Putamen (tissue), 1 donor: ENCODE measurements at places on chromosomes 13 and 19.

DNA sequence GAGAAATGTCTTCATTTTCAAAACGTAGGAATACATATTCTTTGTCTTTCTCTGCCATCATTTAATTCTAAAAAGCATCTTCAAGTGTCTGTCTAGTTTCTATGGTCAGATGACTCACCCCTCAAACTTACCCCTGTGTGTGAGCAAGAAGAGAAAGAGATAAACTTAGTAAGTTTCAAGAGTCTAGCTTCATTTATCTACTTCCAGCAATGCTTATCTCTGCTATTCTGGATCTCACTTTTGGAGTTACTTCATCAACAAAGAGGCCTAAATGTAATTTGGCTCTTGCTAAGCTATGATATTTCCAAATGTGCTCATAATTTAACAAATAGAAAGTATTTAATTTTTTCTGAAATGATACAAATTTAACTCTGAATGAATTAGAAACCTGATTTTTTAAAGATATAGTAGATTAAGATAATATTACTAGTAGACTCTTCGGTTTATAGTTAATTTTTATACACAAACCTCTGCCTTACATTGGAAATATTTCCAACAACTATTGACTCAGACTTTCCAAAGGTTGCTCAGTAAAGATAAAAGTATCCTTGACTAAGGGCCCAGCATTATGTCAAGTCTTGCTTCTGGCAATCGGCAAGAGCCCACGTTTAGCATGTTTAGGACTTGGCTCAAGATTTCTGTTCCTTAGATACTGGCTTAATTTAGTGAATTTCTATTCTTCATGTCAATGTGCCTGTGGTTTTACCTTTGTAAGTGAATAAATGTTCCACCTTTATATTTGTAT lies 1511.0 kb upstream of the SLC10A2 start:
- DNase-seq: no peak

DNA sequence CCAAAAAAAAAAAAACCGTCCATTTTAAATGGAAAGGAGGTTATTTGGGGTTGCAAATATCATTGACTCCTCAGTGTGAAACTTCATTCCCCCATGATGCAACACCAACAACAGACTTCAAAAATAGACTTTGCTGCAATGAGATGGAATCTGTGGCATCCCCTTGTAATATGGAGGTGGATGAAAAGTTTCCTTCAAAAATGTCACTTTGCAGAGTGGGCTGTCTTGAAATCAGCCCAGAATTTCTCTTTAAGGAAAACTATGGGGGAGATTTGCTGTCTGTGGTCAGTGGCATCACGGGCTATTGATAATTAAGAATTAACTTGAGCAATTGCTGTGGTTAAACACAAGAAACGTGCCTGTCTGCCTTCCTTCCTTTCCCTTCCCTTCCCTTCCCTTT lies 1.5 kb downstream of the GPR18 start:
- no peak for DNase-seq

DNA sequence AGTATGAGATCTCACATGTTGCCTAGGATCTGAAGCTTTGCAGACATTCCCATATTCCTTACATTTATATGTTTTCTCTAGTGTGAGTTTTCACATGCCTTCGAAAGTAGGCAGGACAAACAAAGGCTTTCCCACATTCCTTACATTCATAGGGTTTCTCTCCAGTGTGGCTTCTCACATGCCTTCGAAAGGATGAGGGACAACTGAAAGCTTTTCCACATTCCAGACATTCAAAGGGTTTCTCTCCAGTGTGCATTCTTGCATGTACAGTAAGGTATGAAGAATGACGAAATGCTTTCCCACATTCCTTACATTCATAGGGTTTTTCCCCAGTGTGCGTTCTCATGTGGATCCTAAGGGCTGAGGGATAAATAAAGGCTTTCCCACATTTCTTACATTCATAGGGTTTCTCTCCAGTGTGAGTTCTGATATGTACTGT lies 14.2 kb downstream of the ZNF699 start:
- DNase-seq: no peak

- no peak for DNase-seq
Measured at GRCh38 chr19:50328224-50328872, 829 bp downstream of the KCNC3 start.

DNA sequence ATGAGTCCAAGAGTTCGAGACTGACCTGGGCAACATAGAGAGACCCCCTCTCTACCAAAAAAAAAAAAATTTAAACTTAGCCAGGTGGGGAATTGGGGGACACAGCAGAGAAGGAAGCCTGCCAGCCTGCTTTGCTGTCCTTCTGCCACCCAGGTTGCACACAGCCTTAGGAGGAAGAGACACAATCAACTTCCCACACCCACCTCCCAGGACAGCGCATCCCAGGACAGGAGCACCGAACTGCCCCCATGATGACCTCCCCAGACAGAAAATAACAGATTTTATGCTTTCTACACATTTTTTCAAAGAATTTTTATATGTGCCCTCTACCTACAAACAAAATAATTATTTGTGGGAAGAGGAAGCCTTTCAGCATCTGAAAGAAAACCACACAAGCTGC lies 126.0 kb upstream of the ZNF507 start:
- no peak for DNase-seq

DNA sequence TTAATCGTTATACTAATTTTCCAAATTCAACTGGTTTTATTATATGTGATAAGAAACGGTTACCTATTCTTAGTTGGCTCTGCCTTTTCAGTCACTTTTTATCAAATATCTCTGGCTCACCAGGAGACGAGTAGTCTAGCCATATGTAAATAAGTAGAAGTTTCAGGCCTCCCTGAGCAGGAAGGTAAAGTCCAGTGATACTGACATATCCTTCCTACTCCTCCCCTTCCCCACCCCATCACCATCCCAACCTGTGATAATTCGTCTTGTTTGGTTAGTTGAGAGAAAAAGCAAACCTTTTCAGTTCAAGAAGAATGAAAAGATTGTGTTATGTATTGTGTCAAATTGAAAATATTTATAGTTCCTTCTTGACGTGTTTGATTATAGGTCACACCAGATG lies 53.9 kb downstream of the TM9SF2 start:
- no peak for DNase-seq

DNA sequence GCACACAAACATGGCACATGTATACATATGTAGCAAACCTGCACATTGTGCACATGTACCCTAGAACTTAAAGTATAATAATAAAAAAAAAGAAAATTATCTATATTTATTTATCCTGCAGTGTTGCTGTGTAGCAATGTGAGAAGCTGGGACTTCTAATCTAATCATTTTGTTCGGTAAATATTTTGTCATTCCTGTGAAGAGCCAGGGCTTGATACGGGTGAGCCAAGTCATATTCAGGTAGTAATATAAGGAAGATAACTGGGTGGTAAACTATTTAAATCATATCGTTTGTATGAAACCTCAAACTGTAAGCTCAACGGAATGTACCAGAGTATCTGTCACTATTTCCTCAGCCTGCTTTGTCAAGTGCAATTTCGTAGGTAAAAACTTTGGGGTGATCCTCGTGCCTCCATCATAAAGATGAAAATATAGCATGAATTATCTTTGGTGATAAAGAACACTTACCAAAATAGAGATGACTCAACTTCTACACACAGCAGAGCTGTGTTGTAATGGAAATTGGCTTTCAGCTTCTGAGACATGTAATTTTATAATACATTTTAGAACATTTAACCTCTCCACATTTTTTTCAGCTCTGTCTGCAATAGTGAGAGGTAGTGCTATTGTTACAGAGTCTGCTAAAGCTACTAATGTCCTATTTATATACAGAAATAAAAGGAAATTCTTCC lies 92.9 kb downstream of the PCDH9 start:
- no peak for DNase-seq

- peak; percentile 49 for DNase-seq
Measured at GRCh38 chr13:30572859-30573275, 44.9 kb upstream of the USPL1 start.

GRCh38 chr13:94987081-94987480 lies 274.7 kb upstream of the SOX21 start:
- DNase-seq: no peak

DNA sequence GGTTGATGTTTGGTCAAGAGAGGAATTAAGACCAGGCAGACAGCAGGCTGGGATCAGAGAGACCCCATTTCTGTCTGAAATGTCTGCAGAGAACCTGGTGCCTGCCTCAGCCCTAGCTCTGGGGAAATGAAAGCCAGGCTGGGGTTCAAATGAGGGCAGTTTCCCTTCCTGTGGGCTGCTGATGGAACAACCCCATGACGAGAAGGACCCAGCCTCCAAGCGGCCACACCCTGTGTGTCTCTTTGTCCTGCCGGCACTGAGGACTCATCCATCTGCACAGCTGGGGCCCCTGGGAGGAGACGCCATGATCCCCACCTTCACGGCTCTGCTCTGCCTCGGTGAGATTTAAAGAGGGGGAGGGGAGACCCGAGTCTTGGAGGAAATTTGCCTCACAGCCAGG lies at the start of gene LILRB4:
Gene LILRB4, plus strand, starts transcription at position 256 of the 400 bp plus-strand sequence. Its CDS starts 49 bp downstream, at position 305.
- peak; percentile 38 for DNase-seq

DNA sequence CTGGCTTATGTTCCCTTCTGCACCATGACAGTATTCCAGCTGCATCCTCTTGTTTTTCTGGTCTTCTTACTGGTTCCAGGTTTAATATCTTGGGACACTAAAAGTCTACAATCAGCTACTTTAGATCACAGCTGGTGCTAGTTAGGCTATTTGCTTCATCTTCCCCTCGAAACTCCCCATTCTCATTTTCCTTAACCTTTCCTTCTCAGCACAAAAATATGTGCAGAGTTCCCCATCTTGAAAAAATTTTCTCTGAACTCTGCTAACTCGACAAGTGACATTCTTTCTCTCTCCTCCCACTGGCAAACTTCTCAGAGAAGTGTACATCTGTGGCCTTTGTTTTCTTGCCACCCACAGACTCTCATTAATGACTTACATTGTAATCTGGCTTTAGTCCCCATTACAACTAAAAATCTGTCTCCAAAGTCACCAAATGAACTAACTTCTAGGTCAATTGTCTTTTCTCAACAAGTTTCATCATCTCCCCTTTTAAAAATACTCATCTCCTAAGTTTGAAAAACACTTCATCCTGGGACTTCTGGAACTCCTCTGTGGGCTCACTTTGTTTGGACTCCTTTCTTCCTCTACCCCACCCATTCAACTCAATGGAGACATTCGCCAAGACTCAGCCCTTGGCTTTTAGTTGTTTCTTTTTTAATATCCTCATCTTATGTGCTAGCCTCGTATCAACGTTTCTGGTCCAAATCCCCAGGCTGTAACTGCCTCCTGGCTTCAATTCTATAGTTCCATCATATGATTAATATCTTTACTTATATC lies 7.1 kb upstream of the KL start:
- DNase-seq: no peak

DNA sequence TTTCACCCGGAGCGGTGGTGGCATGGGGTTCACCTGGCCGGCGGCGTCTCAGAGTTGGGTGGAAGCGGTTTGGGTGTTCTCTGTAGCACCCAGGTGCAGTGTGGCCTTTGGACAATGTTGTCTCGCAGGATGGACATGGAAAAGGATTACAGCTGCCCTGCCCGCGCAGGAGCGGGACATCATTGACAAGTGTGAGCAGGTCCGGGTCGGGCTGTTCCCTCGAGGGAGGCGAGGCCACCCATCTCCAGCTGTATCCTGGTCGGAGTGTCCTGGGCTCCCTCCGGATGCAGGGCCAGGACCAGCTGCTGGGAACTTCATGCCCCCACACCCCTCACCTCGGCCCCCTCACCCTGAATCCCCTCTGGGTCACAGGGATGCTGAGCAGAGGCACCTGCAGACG lies 7.8 kb upstream of the ZNF14 start:
- no peak for DNase-seq

DNA sequence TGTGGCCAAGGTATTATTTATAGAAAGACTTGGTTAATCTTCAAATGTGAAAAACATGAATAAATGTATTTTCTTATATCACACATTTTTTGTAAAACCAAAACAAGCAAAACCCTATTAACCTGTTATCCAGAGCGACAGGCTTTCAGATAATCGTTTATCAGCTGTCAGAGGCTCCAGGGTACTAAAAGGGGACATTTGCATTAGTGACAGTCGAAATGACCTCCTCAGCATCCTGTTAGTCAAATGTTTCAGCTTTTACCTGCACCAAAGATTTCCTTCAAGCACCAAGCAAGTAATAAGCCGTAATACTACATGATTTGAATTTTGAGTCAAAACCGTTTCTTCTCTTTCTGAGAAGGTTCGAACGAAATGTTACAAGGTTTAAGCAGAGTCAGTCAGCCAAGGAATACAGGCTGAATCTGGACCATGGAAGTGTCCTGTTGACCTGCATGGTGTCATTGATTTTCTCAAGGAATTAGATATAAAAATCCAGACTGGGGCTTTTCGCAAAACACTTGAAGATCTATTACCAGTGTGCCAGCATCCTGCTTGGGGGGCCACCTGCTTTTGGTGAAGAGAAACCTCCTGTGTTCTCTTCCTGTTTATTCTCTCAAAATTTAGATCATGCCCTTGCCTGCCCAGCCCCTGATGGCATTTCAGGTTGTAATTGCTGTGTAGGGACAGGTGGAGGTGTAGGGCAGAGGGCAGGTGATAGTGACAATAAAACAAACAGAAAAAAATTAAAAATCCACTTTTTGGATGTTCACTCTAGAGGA lies 11.3 kb upstream of the RFC3 start:
- DNase-seq: no peak

DNA sequence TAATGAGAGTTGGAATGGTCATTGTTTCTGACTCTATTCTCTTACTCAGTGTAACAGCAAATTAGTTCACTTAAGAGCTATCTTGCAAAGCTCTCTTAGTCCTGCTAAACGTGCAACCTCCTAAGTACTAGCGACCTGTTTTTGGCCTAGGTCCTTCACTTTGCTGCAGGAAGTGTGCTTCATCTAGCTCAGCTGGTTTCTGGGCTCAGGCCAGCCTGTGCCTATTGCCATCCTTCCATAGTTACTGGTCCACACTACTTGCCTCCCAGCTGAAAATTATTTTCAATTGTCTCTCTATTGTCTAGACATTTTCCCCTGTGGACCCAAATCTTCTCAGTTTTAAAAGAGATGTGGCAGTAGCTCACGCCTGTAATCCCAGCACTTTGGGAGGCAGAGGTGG lies 561.3 kb downstream of the FGF9 start:
- no peak for DNase-seq

DNA sequence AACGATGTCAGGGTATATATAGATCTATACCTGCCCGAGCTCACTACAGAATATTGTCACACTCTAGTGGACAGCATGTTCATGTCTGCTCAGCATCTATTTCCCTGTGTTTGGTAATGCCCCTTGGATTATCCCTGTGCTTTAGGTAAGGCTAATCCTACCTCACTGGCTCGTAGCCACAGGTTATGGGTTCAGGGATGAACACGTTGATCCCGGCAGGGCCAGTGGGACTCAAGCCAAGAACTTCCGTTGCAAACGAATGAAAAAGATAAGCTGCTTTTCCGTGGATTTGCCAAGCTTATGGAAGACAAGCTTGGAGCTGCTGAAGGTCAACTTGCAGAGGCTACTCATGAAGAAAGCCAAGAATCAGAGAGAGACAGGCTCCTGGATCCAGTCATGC lies 400.0 kb upstream of the TSHZ3 start:
- no peak for DNase-seq

DNA sequence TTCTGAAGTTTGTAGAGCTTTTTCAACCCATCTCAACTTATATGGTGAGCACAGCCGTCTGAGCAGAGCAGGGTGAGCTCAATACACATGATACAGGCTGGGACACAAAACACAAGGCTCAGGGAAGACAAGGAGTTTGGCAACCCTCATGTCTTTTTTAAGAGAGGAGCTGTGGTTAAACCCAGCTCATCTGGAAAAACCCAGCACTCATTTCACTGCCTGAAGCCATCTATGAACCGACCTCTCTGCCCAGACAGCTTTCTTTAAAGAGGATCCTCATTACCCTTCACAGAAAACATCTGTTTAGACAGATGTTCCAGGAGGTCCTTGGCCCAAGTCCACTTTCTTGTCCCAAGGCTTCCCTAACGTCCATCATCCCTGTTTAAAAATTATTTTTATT lies 170.0 kb upstream of the TSHZ3 start:
- DNase-seq: no peak
